ENCODE measurements at places on chromosomes 2 and 18.

GRCh38 chr2:98935111-98935770, 784 bp downstream of the CRACDL start:
- no peak for DNase-seq

DNA sequence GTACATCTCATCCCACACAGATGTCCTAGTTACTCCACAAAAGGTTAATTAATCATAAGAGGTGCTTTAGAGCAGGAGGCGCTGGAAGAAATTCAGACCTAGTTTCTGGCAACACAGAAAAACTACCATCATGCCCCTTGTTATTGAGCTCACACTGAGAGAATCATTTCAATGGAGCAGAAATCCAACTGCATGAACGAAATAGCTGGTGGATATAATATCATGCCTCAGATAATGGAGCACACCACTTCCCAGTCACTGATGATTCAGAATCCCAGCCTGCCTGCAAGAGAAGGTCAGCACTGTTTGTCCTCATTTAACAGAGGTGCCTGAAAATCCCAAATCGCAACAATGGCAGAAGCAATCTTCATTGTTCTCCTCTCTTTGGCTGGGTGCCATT, 125.8 kb upstream of the CREB1 start:
- no peak for DNase-seq

- no peak for DNase-seq
Observed at GRCh38 chr2:8886876-8887275, 49.5 kb upstream of the KIDINS220 start.

DNA sequence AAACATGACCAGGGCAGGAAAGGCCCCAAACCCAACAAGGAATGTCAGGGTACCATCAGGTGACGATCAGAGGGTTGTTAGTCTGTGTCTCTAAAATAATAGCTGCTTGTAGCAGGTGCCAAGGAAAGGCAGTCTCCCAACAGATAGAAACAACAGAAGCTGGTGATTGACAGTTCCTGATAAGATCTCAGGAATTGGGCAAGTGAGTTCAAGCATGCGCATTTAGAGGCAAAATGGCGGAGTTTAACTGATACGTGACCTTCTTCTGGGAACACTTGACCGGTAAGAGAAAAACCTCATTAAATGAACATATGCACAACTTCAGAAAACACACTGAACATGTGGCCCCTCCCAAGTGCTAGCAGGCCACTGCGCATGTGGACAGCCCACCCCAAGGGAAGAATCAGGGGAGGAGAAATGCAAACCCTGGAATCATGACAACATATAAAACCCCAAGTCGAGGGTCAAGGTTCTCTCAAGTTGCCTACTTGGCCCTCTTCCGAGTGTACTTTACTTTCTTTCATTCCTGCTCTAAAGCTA, 664.9 kb downstream of the KCNJ3 start:
- no peak for DNase-seq

DNA sequence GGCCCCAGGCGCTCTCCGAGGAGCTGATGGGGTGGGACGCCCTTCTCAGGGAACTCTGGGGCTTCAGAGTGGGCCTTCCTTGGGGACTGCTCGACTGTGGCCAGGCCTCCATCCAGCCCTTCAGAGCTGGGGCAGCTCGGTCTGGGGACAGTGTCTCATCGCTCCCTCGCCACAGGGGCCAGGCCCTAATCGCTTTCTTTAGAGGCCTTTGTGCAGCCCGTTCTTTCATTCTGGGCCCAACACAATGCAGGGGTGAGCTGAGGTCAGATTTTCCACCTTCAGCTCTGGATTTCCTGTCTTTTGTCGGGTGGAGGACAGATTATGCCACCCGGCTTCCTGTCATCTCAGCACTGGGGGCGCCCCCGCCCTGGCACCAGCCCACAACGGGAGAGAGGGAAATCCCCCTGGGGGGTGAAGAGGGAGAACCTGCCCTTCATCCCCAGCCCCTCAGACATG, 25.2 kb downstream of the MYCN start:
- no peak for DNase-seq

- no peak for DNase-seq
Observed at GRCh38 chr2:112093216-112093615, 38.1 kb downstream of the TMEM87B start.

DNA sequence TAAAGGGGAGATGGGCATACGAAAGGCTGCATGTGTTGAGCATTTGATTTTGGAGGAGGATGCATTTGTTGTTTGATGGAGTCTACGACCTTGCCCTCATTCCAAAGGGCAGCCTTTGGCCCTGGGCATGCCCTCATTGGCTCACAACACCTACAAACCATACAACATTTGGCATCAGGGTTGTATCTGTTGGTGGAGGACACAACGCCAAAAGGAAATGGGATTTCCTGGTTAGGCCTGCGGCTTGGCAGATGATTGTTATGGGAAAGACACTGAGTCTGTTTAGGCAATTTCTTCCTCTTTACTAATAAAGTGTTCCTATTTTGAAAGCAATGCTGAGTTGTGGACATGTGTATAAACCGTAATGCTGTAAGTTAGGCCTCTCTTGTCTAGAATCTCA, 246.9 kb downstream of the LDLRAD4 start:
- DNase-seq, result no peak

- no peak for DNase-seq
Observed at GRCh38 chr18:76819411-76820136, 2.8 kb upstream of the ZNF236 start.

- DNase-seq, result peak; percentile 21
Observed at GRCh38 chr2:3422161-3422779, 42.8 kb downstream of the TRAPPC12 start.

- DNase-seq, result no peak
Observed at GRCh38 chr2:189181706-189182105, 2.1 kb upstream of the COL5A2 start.

DNA sequence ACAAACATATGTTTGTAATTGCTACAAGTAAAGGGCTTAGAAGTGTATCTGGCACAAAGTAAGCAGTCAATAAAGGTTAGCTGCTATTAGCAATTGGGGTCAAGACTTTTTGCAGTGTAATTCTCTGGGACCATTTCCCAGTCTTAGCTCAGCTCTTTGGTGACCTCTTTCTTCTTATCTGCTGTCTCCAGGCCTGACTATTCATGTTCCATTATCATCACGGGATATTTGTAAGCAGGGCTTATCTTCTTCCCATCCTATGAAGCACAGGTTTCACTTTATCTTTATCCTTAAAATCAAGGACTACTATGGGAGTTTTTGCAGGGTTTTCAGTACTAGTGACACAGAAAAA, 131.7 kb downstream of the DOCK10 start:
- no peak for DNase-seq

DNA sequence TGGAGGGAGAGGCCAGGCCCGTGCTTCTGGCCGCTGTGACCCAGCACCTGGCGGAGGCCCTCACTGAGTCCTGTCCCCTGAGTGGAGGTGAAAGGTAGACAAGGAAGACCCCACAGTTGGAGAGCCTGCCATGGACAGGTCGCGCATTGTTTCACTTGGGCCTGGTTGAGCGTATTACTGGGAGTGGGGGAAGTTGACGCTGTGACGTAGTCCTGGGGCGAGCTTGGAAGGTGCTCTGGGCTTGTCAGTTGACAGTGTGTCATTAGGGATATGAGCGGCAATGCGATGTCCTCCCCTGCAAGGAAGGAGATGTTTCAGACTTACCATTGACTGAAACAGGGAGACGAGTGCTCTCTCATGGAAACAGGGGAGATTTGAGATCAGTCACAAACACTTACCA, 127.1 kb downstream of the SH3RF3 start:
- DNase-seq, result no peak

GRCh38 chr2:46198164-46198883, 98.9 kb upstream of the EPAS1 start:
- DNase-seq, result no peak

- DNase-seq, result no peak
Observed at GRCh38 chr18:22551536-22552151, 133.9 kb upstream of the CTAGE1 start.

DNA sequence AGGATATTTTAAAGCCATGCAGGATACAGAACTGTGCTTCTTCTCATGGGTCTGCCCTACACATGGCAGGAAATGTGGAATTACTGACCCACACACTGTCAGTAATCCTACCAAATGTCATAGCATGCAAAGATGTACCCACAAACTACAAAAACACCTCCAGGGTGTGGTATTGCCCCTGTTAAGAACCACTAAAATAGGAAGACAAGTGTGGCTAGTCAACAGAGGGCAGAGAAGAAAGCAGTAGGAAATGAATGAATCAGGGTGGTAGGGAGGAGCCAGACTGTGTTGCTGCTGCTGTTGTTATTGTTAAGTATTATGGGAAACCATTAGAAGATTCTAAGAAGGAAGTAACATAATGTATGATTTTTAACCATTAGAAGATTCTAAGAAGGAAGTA, 556.7 kb upstream of the ACVR2A start:
- DNase-seq, result no peak

- DNase-seq, result no peak
Observed at GRCh38 chr2:69776886-69777785, 35.2 kb downstream of the ANXA4 start.

DNA sequence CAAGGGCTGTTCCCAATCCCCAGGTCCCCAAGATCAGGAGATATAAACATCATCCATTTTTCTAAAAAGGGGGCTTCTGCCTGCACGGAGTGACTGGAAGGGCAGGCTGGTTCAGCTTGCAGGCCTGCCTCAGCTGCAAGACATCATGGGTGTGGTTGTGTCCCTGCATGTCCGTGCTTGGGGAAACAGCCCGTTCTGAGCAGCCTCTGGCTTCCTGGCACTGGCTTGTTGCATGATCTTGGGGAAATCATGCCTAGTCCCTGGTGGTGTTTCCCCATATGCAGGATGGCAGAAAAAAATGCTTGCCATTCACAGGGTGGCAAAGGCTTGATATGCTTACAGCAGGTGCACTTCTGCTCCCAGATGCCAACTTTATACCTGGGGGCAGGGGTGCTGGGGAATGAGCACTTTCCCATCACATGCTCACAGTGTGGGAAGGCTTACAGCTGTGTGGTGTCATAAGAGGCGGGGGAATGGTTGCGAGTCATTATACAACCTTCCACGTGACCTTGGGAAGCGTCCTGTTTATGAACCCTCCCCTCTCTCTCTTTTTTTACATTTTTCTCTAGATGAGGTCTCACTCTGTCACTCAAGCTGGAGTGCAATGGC, 7.2 kb downstream of the PCARE start:
- no peak for DNase-seq

DNA sequence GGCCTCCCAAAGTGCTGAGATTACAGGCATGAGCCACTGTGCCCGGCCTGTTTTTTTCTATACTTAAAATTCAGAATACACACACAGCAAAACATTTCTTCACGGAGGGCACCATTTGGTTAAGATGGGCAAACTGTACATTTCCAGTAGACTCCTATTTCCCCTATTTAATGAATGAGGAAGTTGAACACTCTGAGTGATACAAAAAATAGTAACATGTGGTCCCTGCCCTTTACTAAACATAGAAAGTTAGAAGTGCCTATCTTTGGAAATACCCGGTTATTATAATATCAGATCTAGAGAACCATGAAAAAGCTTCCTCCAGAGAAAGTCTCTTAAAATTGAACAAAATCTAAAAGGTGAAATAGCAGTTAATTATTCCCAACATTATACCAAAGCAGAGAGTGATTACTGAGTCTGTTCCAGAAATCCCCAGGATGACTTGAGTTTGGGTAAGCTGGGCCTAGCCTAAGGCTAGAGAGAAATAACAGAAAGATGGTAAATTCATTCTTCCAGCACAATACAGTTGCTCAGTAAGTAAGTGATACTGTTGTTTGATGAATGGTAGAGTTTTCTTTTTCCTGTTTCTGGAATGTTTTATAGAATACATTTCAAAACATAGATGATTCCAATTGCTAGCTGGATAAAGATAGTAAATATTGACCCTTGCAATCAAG, 23.3 kb upstream of the RMC1 start:
- peak; percentile 59 for DNase-seq

DNA sequence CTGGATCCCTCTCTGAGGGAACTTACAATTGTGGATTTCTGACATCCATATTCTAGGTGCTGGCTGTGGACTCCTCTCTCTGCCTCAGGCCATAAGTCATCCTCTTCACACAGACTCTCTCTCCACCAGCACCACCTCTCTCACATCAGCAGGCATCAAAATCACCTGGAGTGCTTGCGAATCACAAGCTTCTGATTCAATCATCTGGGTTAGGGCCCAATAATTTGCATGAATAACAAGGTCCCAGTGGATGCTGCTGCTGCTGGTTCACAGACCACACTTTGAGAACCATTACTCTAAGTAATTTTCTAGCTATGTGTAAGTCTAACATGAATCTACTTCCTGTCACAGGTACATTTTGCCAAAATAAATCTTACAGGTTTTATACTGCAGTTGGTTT, 214.9 kb downstream of the DSEL start:
- no peak for DNase-seq

GRCh38 chr2:55119711-55120487, 69.6 kb upstream of the RTN4 start:
- no peak for DNase-seq

GRCh38 chr2:160472839-160473251, 20.8 kb downstream of the RBMS1 start:
- DNase-seq, result no peak

- DNase-seq, result no peak
Observed at GRCh38 chr2:241125626-241126025, 23.5 kb upstream of the MTERF4 start.

DNA sequence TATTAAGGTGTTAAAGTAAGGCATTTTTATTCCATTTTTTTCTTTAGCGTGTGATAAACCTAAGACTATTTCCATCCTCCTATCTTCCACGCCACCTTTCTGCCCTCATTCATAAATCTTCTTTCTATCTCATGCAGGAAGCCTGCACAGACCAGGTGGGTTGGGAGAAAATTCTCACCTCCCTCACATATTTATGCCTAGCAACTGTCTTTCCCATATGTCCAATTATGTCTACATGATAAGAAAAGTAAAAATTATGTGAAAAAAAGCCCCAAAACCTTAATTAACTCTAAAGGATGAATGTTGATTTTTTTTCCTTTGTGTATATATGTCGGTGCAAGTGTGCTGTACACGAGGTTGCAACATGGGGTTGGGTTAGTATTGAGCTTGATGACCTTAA, 225.6 kb upstream of the GCFC2 start:
- no peak for DNase-seq

DNA sequence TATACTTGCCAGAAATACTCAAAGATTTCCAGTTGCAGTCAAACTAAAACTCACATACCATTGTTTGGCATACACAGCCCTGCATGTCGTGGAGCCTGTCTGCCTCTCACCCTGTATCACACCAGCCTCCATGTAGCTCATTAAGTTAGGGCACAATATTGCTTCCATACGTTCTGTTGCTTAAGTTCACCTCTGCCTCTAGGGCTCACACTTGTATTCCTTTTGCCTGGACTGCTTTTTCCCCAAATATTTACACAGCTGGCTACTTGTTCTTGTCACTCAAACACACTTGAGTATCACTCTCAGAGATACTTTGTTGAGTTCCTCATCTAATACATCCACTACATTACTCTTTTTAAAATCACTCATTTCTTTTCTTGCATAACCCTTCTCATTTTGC, 83.1 kb downstream of the PTH2R start:
- no peak for DNase-seq
